Calu3 (cell line): ENCODE measurements at places on chromosomes 12 and 14. TPM values are rescaled to one million over a fixed set of nuclear protein-coding genes. Genes with fewer than 3 reads are reported as not detected.

The P2RX4 gene
- total RNA-seq: 38.7 and 39.5 TPM in 2 replicates

The RNASE7 gene
- not detected in 2 replicates for total RNA-seq

The FOXA1 gene
- 108 and 131 TPM in 2 replicates for total RNA-seq

The NPFF gene
- not detected in 2 replicates for total RNA-seq

The CCDC38 gene
- total RNA-seq: 0.24 TPM in 1 of 2 replicates, not detected in the other

The NFE2 gene
- total RNA-seq: 0.80 and 1.8 TPM in 2 replicates

The APOF gene
- not detected in 2 replicates for total RNA-seq

The RBM19 gene
- 47.2 and 47.8 TPM in 2 replicates for total RNA-seq

The CMA1 gene
- total RNA-seq: not detected in 2 replicates

The MEG3 gene
- not detected in 2 replicates for total RNA-seq

The CLEC4A gene
- 0.47 TPM in 1 of 2 replicates, not detected in the other for total RNA-seq

The TMEM63C gene
- 1.1 and 2.1 TPM in 2 replicates for total RNA-seq

The KRT86 gene
- 2.6 and 3.6 TPM in 2 replicates for total RNA-seq

The LGMN gene
- 64.9 and 84.6 TPM in 2 replicates for total RNA-seq
